ENCODE measurements at places on chromosomes 4 and X.

DNA sequence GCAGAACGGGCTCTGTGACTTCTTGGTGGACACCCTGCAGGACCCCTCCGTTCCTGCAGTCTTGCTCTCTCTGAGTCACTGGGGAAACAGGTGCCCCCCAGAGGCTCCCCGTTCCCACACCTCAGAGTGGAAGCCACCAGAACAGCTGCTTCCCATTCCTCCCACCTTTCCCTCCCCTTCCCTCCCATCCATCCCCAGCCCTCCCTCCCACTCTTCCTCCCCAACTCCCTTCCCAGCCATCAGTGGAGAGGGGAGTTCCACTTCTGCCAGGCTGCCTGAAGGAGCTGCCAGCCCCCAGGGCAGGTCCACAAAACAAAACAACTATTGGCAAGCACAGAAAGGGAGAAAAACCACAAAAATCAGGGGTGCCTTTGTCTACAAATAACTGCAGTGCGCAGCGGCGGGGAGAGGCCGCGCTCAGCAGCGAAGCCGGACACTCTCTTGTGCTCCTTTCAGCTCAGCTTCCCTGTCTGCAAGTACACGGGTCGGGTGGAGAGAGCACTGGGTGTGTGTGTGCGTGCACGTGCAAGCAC lies 8.1 kb downstream of the SSR4 start:
- no peak overlapping the region for H3K4me3 ChIP-seq
- H3K4me1 ChIP-seq: no peaks in the 10 kb centered on the region
- no peaks in the 10 kb centered on the region for H3K27me3 ChIP-seq
- no peak overlapping the region for H3K27ac ChIP-seq
- DNase-seq: no peak
- H3K36me3 ChIP-seq: no peaks in the 10 kb centered on the region

- H3K4me3 ChIP-seq: no peak overlapping the region
- no peak overlapping the region for H3K27ac ChIP-seq
- no peak for DNase-seq
- peaks cover 12% of the 10 kb centered on the region for H3K27me3 ChIP-seq
- H3K4me1 ChIP-seq: peaks cover under 1% of the 10 kb centered on the region
These were observed 75.6 kb downstream of the CPE start for GRCh38 chr4:165454426-165454825.

DNA sequence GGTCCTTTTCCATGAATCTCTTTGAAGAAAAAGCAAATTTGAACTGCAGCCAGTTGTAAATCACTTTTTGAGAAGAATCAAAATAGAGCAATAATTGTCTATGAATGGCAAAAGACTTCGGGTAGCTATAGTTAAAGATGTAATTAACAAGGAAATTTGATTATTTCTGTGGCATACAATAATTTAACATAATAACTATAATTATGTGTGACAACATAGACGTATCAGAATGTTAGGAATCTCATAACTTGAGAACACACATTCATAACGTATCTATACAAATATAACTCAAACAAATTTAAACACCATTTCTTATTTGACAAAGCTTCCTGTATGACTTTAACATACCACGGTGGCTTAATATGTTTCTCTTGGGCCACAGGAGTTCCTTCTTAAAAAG lies 36.0 kb upstream of the NSG1 start:
- H3K36me3 ChIP-seq: no peaks in the 10 kb centered on the region
- H3K27ac ChIP-seq: no peak overlapping the region
- no peak overlapping the region for H3K4me3 ChIP-seq
- DNase-seq: no peak
- H3K4me1 ChIP-seq: peaks cover 13% of the 10 kb centered on the region
- peaks cover 8% of the 10 kb centered on the region for H3K27me3 ChIP-seq

DNA sequence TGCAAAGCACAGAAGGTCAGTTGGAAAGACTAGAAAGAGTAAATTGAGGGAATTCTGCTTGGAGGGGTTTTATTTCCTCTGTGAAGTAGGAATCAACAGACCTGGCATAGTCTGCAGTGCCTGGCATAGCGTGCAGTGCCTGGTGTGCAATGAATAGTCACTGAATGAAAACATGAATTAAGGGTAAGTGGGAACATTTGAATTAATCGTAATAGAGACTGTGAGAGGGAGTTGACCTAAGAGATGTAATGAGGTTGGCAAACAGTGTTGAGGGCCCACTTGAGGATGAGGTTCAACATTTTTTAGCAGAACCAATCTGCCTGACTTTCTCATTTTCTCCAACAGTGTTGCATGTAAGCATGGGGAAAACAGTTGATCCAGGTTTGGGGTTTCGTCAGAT lies 377.2 kb upstream of the FTHL17 start:
- no peak overlapping the region for H3K4me3 ChIP-seq
- no peaks in the 10 kb centered on the region for H3K4me1 ChIP-seq
- peaks cover 2% of the 10 kb centered on the region for H3K27me3 ChIP-seq
- no peaks in the 10 kb centered on the region for H3K36me3 ChIP-seq

DNA sequence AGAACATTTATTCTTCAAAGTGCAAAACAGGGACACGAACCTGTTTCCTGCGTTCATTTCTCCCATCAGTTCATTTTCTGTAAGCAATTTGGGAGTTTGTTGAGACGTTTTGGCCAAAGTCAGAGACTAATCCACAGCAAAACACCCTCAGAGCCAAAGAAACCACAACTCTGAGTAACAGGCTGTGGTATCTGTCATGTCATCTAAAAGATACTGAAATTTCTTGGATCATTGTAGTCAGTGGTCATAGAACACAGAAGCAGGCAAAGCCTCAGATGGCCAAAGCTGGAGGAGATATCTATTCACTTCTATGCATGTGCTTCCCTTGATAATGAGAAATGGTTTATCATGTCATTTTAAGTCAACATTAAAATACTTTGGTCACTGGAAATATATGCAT lies 485.6 kb upstream of the GALNT7 start:
- DNase-seq: no peak
- no peaks in the 10 kb centered on the region for H3K27me3 ChIP-seq
- no peaks in the 10 kb centered on the region for H3K4me1 ChIP-seq
- H3K36me3 ChIP-seq: no peaks in the 10 kb centered on the region
- H3K4me3 ChIP-seq: no peak overlapping the region
- no peak overlapping the region for H3K27ac ChIP-seq

DNA sequence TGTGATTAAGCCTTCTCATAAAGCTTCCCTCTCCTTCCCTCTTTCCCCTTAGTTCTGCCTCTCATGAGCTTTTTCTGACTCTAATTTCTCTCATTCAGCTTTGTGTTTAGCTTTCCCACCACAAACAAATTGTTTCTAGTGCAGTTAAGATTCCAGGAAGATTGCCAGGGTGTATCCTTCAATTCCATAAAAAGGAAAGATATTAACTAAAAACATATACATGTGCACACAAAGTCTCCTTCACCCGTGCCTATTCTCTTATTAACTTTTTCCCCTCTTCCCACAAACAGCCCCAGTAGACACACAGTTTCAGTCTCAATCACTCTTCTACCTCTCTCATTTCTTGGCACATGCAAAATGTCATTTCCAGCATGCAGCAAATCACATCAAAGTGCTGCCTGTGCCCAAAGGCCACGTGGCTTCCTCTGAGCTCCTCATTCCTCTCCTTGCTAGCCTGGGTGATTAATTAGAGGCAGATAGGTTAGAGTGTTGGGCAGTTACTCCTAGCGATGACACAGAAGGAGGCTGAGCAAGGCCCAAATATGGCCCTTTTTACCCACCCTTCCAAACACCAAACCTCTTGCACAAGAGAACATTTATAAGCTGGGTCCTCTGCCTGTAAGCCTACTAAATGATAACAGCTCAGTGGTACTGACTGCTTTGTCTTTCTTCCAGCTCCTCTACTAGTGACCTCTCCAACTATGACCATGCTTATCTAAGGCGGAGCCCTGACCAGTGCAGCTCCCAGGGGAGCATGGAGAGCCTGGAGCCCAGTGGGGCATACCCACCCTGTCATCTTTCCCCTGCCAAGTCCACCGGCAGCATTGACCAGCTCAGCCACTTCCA lies 159.6 kb downstream of the SOWAHB start:
- no peak overlapping the region for H3K27ac ChIP-seq
- no peak for DNase-seq
- no peaks in the 10 kb centered on the region for H3K4me1 ChIP-seq
- no peak overlapping the region for H3K4me3 ChIP-seq

DNA sequence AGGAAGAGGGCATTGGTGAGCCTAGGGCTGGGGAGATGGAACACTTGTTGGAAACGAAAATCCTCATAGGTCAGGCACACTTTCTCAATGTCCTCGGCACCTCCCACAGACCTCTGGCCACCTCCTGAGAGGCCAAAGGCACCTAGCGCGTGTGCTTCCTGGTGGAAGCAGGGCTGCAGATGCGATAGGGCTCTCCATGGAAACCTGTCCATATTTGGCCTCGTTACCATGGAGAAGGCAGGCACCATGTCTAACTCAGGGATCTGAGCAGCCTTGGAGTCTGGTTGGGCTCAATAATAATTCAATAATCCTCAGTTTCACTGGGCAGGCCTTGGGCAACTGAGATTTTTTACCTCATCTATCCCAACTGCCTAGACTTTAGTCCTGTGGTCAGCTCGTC lies 58.3 kb downstream of the RAI2 start:
- no peak overlapping the region for H3K27ac ChIP-seq
- no peaks in the 10 kb centered on the region for H3K36me3 ChIP-seq
- no peaks in the 10 kb centered on the region for H3K4me1 ChIP-seq
